ENCODE measurements at places on chromosomes 3 and 15. TPM values are rescaled to one million over a fixed set of nuclear protein-coding genes. Genes with fewer than 3 reads are reported as not detected.

Gene STAB1
- not detected for total RNA-seq

Gene PLOD2
- total RNA-seq = 31.4 TPM

Gene CHRNA7
- 0.30 TPM for total RNA-seq

Gene FHIT
- total RNA-seq = 0.23 TPM

Gene KCNH8
- 0.79 TPM for total RNA-seq

Gene SERPINI2
- not detected for total RNA-seq

Gene MUC4
- total RNA-seq = 0.11 TPM
